ENCODE measurements at places on chromosomes 11 and 22. TPM values are rescaled to one million over a fixed set of nuclear protein-coding genes. Genes with fewer than 3 reads are reported as not detected.

PDE2A gene
- not detected for total RNA-seq

FAM180B gene
- total RNA-seq = not detected

OR52I2 gene
- not detected for total RNA-seq

ACP2 gene
- 29.8 TPM for total RNA-seq

DEFB108B gene
- not detected for total RNA-seq

BIK gene
- total RNA-seq = 1.4 TPM

ART1 gene
- not detected for total RNA-seq

MS4A4A gene
- total RNA-seq = not detected

TNNT3 gene
- total RNA-seq = 8.0 TPM

CRACR2B gene
- not detected for total RNA-seq

DNA sequence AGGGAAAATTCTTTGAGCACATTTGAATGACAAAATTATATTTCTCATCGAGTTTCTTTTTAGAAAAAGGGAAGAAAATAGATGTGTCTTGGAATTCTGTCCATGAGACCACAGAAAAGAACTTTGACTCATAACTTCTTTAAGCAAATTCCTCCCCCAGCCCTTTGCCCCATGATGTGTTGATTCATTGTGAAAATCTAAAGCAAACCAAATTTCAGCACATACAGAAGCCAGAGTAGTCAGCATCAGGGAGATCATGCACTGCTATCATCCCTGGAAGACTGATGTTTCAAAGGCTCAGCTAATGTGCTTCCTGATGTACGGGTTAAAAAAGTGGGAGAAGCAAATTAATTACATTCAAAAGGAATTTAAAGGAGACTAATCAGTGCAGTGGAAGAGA is 159.7 kb downstream of the FAT3 start:
- DNase-seq = no peak

GRCh38 chr11:114168691-114169090 is 109.2 kb downstream of the ZBTB16 start:
- DNase-seq = no peak

GRCh38 chr11:35614939-35615569 is 3.2 kb upstream of the FJX1 start:
- DNase-seq = no peak

- no peak for DNase-seq
Observed at GRCh38 chr11:45754741-45755140, 50.2 kb upstream of the SLC35C1 start.

DNA sequence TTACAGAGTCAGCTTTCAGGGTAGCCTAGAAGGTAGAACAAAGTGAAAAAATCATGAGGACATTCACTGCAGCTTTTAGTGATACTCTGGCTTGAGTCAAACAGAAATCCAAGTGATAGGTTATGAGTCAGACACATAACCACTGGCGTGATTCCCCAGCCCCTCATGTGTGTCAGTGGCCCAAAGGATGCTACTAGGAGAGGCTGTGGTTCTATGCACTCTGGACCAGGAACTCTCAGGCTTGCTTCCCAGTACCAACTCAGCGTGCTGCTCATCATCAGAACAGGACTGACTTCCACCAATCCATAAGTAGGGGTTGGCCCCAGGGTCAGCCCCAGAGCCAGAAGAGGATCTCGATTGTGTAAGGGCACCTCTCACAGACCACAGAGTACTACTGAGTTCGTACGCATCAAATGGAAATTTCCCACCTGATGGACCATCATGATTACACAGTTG is 116.8 kb downstream of the MED15 start:
- DNase-seq = no peak

DNA sequence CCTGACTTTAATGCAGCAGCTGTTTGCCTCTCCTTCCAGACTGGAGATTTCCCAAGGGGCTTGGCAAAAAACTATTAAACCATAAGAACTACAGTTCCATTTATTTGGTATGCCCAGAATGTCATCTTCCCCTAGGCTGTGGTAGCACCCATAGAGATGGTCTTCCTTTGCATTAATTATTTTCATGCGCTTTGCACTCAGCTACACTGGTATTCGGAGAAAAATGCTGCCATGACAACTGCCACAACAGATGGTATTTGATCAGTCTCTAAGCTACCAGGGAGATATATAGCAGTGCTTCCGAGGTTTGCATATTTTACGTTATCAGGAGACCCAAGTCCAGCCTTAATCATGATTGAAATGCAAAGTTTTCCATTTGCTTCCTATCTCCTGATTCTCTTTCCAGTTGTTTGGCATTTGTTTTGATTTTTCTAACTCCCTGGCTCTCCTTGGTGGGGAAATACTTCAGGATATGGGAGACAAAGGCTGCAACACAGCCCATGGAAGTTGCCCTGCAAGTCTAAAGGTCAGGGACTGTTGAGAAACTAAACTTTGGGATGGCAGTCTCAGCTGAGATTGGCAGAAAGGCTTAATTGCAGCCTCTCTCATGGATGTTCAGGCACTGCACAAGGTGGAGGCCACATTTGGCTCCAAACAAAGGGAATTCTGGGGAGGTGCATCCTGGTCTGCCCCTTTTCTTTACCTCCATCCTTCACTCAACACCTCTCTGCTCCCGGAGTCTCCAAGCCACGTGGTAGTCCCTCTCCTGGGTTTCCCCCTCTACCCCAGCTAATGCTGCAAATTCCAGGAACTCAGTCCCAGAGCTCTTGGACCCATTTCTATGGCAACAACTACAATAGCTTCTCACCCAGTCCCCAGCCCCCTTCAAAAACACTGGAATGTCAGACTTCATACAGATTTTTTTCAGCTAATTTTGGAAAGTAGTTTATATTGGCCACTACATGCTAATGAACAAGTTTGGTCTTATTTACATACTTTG is 151.8 kb downstream of the NAV2 start:
- no peak for DNase-seq

DNA sequence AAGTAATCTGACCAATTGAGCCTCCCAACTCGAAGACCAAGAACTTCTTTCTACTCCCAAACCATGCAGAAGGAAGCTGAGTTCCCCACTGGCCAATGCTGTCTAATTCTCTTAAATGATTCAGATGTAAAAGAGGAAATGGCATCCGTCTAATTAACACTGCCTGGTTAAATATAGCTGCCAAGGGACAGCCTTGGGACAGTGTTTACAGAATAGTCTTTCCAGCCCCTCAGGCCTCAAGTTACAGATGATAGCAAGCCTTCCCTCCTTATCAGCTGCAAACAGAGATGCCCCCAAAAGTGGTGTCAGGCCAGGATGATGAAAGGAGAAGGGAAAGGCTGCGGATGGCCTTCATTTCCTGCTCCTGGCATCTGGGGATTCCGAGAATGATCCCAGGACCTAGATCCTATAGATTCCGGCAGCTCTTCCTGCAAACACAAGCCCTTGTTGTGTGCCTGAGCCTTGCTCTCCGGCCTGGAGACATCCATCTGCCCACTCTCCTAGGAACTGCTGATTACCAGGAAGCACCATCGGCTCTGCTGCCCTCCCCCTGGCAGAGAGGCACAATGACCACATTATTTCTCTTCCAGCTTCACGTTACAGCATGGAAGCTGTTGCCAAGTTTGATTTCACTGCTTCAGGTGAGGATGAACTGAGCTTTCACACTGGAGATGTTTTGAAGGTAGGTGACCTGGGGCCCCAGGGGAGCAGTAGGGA is 13.5 kb upstream of the TMA7B start:
- no peak for DNase-seq

GRCh38 chr11:73387594-73388264 is 11.5 kb downstream of the RELT start:
- no peak for DNase-seq

DNA sequence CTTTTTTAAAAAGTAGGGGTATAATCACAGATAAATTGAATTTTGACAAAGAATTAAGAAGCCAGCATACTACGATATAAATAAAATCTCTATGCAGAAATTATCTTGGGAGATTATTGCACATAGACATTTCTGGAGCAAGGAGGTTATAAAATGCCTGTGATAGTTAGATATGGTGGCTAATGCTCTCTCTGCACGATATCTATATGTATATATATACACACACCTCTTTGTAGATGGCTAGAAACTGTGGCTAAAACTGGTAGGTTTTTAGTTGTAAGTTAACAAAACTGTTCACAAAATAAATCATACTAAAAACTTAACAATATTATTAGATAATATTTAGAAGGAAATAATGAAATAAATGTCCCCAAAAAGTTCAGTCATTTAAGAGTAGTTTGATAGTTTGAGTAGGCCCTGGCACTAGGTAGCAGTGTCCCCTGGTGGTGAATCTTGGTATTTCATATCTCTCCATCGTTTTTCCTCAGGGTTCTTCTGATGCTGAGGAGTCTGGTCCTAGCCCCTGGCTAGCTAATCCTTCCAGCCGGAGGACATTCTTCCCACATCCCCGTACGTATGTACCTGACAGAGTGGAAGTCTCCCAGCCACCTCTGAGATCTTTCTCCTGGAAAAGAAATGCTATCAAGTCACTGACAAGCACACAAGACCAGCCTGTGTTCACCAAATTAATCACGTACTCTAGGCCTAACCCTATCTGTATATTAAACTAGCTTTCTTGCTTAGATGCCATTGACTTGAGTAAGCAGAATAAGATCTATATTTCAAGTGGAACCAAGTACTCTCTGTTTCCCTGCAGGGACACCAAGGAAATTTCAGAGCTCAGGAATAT is 32.2 kb downstream of the ART5 start:
- peak; percentile 51 for DNase-seq

- DNase-seq = no peak
Observed at GRCh38 chr22:44179196-44179988, 1.3 kb upstream of the PARVG start.

DNA sequence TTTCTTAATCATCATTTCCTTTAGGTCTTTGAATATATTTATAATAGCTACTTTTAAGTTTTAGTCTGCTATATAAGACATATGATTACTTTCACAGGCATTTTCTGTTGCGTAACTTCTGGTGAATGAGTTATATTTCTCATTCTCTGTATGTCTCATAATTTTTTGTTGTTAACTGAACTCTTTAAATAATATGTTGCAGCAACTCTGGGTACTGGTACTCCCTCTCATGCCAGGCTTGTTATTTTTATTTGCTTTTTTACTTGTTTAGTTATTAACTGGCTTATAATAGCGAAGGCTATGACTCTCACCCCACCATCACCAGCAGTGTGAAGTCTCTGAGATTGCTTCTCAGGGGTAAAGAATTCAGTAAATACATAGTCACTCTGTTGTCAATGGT is 524.2 kb upstream of the CHORDC1 start:
- no peak for DNase-seq

DNA sequence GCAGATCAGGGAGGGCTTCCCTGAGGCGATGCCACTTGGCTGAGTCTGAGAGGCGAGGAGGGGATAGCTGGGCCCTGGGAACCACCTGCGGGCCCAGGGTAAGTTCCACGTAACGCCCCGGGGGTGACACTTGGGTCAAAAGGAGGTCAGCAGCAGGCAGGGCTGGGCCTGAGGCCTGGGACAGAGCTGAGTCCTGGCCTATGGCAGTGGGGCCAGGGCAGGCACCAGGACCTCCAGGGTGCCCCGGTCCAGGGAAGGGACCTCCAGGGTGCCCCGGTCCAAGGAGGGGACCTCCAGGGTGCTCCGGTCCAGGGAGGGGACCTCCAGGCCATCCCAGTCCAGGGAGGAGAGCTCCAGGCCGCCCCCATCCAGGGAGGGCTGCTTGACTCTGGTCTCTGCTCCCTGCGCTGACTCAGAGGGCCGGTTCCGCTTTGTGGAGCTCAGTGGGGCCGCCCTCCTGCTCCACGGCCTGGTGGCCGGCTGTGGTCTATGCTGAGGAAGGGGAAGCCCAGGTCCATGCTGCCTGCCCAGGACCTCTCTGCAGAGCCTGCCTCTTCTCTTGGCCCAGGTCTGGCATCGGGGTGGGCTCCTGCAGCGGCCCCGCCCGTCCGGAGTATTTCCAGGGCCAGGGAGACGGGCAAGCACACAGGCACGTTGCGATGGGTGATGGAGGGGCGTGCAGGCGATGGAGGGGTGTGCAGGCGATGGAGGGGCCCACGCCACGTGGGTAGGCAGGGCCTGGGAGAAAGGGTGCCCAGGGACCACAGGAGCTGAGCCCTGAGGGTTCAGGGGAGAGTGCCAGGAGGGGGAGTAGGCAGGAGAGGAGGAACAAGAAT is 19.5 kb upstream of the WNT7B start:
- DNase-seq = peak; percentile 59

DNA sequence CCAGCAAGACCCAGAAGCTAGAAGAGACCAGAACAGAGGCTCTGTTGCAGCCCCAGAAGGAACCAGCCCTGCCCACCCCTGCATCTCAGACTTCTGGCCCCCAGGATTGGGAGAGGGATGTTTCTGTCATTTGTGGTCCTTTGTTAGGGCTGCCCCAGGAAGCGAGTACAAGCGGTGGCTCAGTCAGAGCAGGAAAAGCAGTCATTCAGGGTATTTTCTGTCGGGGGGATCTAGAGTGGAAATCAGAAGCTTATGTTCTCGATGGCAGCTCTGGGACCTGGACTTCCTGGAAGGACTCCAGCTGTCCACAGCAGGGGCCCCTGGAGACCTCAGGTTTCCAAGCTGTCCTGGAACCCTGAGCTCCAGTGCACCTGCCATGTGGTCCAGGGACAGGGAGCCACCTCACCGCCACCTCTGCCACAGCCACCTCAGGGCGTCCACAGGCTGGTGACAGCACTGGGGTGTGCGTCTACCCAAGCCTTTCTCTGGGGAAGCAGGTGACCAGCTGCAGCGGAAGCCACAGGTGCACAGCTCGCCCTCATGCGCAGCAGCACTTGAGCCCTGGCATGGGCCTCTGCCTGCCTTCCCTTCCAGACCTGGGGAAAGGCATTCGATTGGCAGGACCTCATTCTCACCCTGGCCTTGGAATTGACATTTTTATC is 2.6 kb downstream of the KRTAP5-5 start:
- no peak for DNase-seq

GRCh38 chr22:49633010-49633324 is 194.7 kb downstream of the BRD1 start:
- no peak for DNase-seq

GRCh38 chr11:23473782-23474181 is 613.5 kb upstream of the CCDC179 start:
- DNase-seq = no peak

GRCh38 chr22:31062566-31063230 is 18.4 kb upstream of the SMTN start:
- no peak for DNase-seq

- no peak for DNase-seq
Observed at GRCh38 chr11:117570701-117571100, 226.3 kb downstream of the DSCAML1 start.

- no peak for DNase-seq
Observed at GRCh38 chr11:124233376-124233775, 7.5 kb upstream of the OR8G1 start.

DNA sequence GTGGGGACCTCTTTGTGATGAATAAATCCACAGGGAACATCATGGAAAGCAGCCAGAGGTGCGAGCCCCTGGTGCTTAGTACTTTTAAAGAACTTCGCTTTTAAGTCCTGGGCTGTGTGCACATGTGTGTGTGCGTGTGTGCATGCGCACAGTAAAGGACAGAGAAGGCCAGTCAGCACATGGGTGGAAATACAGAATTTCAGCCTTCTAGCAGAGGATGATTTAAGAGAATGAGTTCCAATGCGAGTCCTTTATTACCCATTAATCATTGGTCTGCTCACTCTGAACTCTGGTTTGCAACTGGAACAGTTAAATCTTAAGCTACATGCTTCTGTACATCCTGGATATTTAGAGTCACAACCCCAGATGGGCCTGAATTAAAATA is 18.9 kb downstream of the TEAD1 start:
- DNase-seq = no peak

All from SJSA1 (cell line).